Hippocampal formation (tissue), 2 donors: ENCODE measurements at places on chromosomes 3 and 15.

DNA sequence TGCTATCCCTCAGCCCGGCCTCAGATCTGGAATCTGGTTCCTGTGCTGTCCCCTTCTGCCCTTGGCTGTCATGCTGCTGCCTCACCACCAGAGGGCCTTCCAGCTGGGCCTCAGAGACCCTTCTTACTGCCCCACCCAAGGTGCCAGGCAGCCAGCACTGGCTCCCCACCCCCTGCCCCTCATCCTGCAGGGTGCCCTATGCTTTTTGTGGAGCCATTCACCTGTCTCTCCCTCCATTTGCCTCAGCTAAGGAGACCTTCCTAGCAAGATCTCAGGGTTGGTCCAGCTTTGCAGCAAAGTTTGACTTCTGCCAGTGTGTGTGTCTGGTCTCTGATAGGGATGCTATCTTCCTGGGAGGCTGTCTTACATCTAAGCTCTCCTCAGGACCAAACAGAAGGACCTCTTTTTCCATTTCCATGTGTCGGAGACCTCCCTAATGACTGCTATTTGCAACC lies 1.9 kb upstream of the VWA5B2 start:
- no peak for DNase-seq

GRCh38 chr3:196140224-196140623 lies 58.3 kb upstream of the TFRC start:
- DNase-seq, result no peak

- DNase-seq, result no peak
Observed at GRCh38 chr15:82742134-82742533, 32.5 kb upstream of the AP3B2 start.

- no peak for DNase-seq
Observed at GRCh38 chr15:83110381-83110780, 2.9 kb downstream of the TM6SF1 start.

DNA sequence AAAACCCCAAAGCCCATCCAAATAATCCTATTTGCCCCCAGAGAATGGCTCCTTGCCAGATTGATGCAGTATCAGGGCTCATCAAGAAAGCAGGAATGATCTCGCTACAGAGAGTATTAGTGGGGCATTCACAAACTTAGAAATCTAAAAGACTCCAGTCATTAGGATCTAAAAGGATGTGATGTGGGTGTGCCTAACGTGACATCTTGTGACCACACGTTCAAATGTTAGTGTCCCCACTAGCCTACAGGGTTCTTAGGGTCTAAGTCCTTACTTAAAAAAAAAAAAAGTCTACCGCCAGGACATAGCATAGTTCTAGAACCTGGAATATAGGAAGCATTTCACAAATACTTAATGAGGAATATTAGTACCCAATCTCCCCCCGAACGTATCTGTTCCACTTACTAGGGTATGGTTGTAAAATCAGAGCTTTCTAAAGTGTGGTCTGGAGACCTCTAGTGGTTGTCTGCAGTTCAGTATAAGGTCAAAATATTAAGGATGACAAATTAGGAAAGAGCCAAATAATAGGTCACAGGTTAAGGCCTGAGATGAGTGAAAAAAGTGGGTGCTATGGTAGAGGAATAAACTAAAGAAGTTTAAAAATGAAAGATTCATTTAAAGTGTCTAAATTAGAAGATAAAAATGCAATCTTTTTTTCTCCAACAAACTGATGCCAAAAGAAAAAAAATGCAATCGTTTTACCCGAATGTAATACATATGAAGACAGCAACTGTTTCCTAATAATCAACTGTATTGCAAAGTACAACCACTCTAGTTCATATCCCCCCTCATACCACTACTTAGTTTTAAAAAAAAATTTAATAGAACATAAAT lies 4.2 kb upstream of the CHRM5 start:
- DNase-seq, result no peak

- no peak for DNase-seq
Observed at GRCh38 chr3:127218454-127218922, 25.6 kb downstream of the PRR23E start.

DNA sequence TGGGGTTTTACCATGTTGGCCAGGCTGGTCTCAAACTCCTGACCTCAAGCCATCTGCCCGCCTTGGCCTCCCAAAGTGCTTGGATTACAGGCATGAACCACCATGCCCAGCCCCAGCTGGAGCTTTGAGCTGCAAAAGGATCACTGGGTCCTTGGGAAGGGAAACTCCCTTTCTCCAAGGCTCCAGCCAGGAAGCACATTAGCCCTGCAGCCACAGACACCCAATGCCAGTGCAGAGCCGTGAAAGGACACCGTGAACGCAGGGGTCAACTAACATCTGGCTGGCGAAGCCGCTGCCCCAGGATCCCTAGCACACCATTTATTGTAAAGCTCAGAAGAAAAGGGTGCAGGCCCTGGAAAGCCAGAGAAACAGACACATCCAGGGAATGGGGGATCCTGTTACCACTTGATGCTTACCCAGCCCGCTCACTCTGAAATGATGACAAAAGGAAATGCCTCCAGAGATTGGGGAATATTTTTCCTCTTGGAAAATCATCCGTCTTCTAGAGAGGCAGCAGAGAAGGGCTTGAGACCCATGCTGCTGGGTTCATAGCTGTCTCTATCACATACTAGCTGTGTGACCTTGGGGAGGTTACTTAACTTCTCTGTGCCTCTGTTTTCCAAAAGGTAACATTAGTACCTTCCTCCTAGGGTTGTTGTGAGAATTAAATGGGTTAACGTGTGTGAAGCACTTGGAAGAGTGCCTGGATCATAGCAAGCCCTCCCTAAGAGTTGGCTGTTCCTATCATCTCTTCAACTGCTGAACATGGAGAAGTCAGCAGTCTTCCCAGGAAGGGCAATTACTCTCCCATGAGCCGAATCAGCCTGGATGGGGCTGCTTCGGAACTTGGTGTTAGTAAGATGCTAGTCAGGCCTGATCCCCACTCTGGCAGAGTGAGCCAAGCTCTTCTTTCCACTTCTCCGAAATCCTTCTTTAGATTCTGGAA lies 40.8 kb downstream of the LMCD1 start:
- DNase-seq, result no peak

DNA sequence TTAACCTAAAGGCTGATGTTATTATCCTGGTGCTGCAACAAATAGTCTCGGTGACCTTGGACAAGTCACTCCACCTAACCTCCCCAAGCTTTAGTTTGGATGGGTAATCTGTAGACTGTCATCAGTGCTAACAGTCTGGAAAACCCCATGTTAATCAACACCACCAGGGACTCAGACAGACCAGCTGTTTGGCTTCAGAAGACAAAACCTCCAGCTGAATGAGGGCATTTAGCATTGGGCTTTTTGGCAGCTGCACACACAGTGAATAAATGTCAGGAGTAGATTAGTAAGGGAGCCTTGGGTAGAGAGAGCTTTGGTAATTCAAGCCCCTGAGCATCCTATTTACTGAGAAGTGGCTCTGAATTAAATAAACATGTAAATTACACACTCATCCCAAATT lies 24.9 kb upstream of the C3orf80 start:
- no peak for DNase-seq

DNA sequence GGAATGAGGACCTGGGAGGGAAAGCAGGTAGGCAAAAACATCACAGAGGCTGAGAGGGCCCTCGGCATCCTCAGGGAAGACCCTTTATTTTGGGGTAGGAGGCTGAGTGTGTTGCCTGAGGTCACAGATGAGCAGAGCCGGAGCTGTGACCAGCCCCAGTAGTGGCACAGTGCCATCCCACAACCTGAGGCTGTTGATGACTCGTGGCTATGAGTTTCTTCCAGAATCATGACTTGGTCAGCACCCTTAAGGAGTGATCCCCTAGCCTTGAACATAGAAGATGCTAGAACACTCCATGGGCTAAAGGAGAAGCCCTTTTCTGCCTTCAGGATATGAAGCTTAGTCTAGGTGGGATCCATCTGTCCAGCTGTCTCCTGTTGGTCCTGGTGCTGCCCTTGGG lies 19.5 kb upstream of the CXCR6 start:
- DNase-seq, result no peak

DNA sequence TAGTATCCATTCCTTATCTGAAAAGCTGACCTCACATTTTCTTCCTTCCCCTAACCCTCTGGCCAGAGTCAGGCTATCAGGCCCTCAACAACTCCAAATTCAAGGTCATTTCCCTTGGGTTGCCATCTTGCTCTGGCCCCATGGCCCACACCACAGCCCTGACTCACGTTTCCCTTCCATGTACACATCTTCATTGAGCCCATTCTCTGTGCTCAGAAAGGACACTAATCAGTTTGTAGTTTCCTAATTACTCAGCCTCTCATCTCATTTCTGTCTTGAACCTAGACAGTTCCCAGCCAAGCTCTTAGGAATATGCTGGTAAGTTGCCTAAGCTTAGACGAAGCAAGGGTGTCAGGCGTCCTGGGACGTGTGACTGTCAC lies 14.9 kb downstream of the TGM5 start:
- no peak for DNase-seq

DNA sequence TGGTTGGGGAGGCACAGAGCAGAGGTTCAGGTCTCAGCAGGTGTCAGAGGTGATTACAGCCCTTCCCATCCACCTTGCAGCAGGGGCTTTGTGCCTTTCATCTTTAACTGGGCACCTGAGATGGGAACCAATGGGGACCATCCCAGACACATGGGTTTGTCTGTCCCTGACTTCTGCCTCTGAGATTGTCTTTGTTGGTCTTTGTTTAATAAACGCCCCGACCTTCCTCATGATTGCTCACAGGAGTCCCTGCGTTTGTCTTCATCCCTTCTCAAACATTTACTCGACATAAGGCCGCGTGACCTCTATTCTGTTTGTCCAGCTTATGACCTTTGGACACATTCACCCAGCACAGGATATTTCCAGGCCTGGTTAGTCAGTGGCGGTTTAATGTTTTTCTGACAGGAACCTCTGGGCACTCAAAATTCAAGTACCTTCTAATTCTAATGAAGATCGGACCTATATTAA lies 5.9 kb downstream of the ZSCAN2 start:
- no peak for DNase-seq

DNA sequence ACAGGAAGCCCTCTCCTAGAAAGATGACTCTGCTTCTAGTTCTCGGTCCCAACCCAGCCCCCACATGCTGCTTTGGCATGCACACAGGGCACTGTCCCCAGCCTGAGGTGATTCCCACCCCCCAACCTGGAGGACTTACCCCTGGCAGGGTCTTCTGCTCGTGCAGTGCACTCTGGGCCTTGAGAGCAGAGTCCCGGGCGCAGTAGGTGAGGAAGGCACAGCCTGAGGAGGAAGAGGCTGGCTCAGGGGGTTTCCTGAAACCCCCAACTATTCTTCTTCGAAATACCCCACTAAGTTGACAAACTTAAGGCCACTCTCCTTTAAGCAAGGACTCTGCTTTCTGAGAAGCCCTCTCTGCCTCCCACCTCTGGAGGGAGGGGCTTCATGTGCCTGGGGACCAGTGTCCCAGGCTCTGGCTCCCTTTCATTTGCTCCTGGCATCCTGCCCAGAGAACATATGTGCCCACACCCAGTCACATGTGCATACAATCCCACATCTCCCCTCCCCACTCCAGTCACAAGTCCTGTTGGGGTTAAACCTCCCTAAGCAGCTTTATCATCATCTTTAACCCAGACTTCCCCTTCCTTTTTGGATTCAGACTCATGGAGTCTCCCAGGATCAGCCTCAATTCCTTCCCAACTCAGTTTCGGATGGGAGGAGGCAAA lies 4.1 kb downstream of the CELF6 start:
- no peak for DNase-seq

GRCh38 chr3:161744366-161744765 lies 247.8 kb downstream of the OTOL1 start:
- no peak for DNase-seq

DNA sequence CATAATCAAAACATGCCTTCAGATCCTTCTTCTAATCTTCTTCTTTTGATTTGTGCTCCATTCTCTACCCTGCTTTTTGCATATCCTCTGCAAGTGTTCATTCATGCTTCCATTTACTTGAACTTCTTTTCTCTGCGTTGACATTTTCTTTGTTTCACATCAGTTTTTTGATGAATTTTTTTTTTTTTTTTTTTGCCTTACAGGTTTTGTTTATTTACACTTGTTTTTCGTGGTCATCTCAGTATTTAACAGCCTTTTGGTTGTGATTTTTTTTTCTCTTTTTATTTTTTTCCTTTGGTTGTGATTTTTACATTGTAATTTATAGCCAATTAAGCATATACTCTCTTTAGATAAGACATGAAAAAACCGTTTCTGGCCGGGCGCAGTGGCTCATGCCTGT lies 11.8 kb upstream of the SHQ1 start:
- no peak for DNase-seq

DNA sequence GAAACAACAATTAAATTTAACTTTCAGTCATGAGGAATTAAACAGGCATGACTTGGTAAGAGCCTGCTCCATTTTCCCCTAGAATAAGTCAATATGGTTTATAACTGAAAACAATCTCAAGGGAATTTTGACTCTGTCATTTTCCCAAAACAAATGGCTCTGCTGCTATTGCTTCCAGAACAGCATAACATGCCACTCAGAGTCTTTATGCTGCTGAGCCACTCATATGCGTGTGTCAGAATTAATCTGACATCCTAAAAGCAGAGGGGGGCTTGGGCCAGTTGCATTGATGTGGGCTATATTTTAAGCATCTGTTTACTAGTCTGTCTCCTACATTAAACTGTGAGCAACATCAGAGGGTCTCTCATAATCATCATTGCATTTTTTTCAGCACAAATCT lies 111.1 kb upstream of the ABI3BP start:
- no peak for DNase-seq

- DNase-seq, result no peak
Observed at GRCh38 chr15:86066174-86066834, 13.4 kb upstream of the AGBL1 start.

- no peak for DNase-seq
Observed at GRCh38 chr3:78697426-78697825, 1070.4 kb downstream of the ROBO1 start.

DNA sequence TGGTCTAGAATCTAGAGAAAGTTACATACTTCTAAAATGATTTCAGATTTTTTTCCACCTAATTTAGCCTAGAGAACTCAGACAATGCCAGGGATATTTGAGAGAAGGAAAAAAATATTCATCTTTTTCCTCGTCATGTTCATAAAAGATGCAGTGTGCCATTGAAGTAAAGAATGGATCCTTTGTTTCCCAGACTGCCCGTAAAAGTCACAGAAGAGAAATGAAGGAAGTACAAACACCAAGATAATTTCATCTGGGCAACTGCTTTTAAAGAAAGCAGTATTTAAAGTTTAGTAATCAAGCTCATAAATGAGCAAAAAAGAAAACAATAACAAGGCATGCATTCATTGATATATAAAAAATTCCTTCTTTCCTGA lies 47.2 kb downstream of the TTC23 start:
- DNase-seq, result no peak

GRCh38 chr3:99418209-99418635 lies 220.2 kb upstream of the COL8A1 start:
- DNase-seq, result no peak
